NAMALWA (cell line): ENCODE measurements at places on chromosomes 3 and 15.

DNA sequence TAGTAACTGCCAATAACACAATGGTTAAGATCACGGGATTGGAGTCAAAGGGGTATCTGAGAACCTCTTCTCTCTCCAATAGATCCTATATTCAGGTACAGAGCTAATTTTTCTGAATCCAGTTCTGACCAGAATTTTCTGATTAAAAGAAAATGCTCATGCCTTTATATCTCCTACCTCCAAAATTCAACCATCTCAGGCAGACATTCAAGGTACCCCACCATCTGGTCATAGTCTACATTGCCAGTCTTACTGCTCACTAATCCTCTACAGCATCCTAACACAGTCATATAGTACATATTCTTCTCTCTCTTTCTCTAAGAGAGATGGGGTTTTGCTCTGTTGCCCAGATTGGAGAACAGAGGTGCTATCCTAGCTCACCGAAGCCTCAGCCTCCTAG is 59.1 kb downstream of the LSAMP start:
- DNase-seq: no peak

- peak; percentile 77 for DNase-seq
Observed at GRCh38 chr3:150495563-150496168, 50.6 kb downstream of the SERP1 start.

DNA sequence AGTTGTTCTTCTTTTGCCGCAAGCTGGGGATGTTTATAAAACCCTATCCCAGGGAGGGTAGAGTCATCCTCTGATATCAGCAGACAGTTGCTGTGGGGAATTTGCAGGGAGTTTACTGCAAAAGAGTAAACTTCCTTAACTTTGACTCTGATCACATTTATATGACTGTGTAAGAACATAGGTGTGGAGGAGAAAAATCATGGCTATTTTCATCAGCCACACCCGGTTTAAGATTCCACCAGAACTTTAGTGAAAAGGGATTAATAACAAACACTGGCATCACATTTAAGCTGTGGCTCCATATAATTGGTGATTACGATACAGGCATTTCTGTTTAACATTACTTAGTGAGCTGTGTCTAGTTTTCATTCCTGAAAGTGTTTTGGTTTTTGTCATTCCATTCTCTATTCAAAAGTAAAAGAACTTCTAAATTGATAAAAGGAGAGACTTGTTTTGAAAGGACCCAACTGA is 143.1 kb downstream of the MYLK start:
- no peak for DNase-seq

DNA sequence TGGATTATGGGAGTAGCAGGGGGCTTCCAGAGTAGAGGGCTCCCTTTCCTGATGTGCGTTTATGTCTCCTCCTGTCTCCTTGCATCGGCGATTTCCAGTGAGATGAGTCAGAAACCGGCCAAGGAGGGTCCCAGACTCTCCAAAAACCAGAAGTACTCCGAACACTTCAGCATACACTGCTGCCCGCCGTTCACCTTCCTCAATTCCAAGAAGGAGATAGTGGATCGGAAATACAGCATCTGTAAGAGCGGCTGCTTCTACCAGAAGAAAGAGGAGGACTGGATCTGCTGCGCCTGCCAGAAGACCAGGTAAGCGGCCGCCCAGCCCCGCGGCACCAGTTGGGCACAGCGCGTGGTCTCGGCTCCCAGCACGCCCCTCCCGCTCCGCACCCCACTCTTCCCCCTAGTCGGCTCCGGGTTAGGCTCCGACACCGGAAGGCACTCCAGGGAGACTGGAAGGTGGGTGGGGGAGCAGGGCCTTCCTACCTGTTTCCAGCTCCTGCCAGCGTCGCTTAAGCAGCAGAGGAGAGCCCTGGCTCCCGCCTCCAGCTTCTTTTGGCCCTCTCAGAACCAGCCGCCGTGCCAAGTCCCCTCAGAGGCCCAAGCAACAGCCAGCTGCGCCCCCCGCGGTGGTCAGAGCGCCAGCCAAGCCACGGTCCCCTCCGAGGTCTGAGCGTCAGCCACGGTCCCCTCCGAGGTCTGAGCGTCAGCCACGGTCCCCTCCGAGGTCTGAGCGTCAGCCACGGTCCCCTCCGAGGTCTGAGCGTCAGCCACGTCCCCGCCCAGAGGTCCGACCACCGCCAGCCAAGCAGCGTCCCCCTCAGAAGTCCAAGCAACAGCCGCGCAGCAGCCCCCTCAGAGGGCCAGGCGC is 34.7 kb downstream of the MOBP start:
- DNase-seq: no peak

DNA sequence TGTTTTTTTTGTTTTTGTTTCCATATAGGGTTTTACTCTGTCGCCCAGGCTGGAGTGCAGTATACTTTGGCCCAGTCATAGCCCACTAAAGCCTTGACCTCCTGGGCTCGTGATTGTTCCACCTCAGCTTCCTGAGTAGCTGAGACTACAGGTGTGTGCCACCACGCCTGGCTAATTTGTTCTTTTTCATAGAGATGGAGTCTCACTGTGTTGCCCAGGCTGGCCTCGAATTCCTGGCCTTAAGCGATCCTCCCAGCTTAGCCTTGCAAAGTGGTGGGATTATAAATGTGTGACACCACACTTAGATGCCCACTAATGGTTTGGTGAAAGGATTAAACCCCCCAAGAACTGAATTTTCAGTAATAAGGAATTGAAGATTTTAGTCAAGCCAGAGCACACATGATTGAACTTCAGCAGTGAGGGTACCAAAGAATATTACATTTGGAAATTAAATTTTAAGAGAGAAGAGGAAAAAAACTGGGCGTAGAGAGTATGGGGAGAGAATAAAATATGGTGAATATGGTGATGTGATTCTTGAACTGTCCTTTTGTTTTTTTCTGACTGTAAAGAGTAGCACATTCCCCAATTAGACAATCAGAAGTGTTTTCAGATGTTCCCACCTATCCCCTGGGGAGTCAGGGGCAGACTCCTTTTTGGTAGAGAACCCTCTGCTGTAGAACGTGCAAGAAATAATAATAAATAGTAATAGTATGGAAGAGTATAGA is 208.1 kb downstream of the PTPRG start:
- no peak for DNase-seq

- no peak for DNase-seq
Observed at GRCh38 chr3:158709666-158710083, 22.6 kb downstream of the RARRES1 start.

DNA sequence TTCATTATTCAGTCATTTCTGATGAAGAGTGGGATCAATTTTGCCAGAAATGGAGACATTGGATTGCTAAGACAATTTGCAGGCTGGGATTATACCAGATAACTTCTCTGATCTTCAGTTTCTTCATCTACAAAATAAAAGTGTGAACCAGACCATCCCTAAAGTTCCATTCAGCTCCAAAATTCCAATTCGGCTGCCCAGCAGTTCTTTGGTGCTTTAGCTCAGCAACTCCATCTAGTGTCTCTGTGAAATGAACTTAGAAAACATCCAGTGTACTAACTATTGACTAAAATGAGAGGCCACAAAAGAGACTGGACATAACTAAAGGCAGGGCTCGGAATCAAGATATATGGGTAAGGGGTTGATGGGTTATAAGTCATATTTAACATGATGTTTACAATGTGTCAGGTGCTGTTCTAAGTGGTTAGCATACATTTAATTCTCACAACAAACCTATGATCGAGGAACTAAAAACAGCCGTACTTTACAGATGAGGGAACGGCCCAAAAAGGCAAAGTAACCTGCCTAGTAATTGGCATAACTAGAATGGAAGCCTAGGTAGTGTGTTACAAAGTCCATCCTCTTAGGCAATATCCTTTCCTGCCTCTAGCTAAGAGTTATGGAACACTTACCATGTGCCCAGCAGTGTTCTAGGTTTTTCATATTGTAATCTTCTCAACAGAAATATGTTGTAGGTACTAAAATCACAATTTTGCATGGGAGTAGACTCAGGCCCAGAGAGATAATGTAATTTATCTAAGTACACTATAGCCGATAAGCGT is 17.0 kb downstream of the THAP10 start:
- DNase-seq: no peak

- DNase-seq: peak; percentile 15
Observed at GRCh38 chr3:149401212-149401925, 23.9 kb upstream of the TM4SF1 start.

DNA sequence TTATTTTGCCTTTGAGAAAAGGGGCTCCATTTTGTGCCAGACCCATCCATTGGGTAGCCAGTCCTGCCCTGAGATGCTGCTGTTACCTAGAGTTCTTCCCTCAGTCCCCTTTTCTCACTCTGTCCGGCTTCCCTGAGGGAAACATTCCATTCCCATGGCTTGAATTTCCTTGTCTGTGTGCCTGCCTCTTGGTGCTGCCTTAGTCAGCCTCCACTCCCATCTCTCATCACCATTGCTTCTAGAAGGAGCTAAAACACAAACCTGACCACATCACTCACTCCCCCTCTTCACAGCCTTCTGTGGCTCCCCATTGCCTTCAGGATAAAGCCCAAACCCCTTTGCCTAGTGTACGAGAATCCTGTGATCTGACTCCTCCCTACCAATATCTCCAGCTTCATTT is 25.2 kb upstream of the C2CD4B start:
- no peak for DNase-seq

DNA sequence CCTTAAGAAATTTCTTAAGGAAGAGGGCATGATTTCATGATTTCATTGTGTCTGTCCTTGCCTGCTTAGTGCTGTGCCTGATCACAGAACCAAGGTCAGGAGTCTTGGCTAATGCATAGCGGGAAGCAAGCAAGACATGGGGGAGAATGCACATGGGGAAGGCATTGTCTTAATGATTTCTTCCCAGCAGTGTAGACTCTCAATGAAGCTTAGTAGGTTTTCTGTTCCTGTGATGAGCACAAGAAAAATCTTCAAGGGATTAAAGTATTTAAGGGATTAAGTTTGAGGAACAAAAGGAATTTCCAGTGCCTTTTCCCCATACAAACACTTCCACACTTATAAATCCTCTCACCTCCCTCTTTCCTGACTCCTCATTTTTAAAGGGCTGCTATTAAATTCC is 46.9 kb upstream of the SEMA6D start:
- no peak for DNase-seq

- DNase-seq: no peak
Observed at GRCh38 chr3:66053550-66054094, 14.9 kb upstream of the MAGI1 start.

GRCh38 chr15:59609730-59610712 is 1.6 kb upstream of the GCNT3 start:
- peak; percentile 11 for DNase-seq

GRCh38 chr3:114455432-114455831 is 161.6 kb downstream of the TIGIT start:
- DNase-seq: peak; percentile 45

GRCh38 chr15:47473832-47474231 is 243.5 kb upstream of the SEMA6D start:
- no peak for DNase-seq

DNA sequence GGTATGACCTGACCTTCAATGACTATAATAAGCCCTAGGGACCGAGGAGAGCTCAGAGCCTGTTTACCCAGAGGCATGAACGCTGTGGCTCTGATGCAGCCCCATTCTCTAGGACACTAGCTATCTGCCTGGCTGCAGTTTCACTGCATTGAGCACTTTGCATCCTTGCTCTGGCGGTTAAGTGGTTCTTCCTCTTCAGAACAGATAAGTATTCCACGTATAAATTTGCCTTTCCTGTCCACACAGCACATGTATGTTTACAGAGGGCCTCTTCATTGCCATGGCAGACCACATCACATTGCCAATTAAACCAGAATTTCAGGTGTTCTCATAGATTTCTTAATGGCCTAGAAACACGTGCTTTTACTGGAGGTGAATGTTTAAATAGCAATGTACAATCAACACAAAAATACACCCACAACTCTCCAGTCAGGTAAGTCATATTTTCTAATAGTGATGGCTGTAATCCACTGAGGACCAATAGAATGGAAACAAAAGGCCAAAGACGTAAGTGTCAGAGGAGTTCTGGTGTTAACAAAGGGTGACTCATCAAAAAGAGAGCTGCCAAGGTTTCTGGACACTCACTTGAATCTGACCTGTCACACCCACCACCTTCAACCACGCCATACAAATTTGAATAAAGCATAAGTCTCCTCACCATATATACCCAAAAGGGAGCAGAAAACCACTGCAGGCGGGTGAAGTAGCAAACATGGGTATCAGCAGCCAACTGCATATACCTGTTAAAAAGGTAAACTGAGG is 553.4 kb downstream of the OCA2 start:
- DNase-seq: no peak

GRCh38 chr3:111762537-111762936 is 96.5 kb upstream of the PHLDB2 start:
- DNase-seq: no peak

DNA sequence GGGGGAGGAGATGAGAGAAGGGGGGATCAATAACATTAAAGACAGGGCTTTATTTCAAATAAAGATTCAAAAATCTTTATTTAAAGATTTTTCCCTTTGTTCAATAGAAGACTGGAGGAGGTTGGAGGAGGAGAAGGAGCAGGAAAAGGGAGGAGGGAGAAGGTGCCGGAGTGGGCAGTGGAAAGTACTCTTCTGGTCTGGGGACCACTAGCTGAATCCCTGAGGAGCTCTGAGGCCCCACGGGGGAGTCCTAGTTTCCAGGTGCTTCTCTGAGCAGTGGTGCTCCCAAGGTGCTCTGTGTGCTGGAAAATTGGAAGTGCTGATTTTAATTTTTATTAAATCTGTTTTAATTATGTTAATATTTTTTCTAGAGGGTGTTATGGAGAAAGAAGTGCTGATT is 19.4 kb upstream of the SEMA4B start:
- no peak for DNase-seq

GRCh38 chr3:42490243-42490642 is 12.2 kb upstream of the VIPR1 start:
- DNase-seq: peak; percentile 73

DNA sequence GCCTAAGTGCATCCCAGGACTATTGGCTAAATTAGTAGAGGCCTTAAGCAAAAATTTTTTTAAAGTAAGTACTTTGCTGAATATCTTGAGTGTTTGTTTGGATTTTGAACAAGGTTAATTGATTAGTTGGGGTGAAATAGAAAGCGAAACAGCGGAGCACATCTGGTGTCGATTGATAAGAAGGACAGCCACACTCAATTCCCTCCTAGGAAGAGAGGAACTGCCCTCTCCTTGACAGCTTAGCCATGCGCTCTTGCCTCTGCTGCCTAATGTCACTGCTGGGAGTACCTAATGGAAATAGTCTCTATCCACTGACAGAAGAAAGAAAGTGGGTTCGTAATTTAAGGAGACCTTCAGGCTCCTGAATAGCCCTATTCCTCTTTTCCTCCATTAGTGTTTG is 943.6 kb downstream of the DIPK2A start:
- DNase-seq: no peak

DNA sequence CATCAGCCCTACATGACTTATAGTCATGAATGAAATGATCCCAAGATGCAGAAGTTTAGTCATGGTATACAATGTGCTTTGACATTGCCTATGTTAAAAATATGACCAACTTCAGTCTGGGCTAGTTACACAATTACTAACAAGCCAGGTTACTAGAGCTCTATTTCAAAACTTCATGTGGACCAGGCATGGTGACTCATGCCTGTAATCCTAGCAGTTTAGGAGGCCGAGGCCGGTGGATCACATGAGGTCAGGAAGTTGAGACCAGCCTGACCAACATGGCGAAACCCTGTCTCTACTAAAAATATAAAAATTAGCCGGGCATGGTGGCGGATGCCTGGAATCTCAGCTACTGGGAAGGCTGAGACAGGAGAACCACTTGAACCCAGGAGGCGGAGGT is 613.0 kb downstream of the CADM2 start:
- no peak for DNase-seq

- DNase-seq: no peak
Observed at GRCh38 chr3:64691051-64691450, 3.3 kb upstream of the ADAMTS9 start.

GRCh38 chr3:147113293-147114044 is 292.9 kb downstream of the ZIC4 start:
- DNase-seq: no peak
